ENCODE measurements at places on chromosomes 2 and 18.
A peak's percentile ranks its signal among the peaks of the same experiment; 100 is the strongest.

GRCh38 chr2:217451666-217452065, 551.1 kb downstream of the TNS1 start:
- DNase-seq: no peak

GRCh38 chr2:240818293-240819125, 1.5 kb downstream of the KIF1A start:
- DNase-seq: no peak

GRCh38 chr18:53990485-53990884, 234.0 kb downstream of the MBD2 start:
- DNase-seq: no peak

GRCh38 chr18:73674125-73674865, 473.3 kb downstream of the FBXO15 start:
- no peak for DNase-seq

GRCh38 chr2:137539336-137539735, 424.9 kb upstream of the HNMT start:
- no peak for DNase-seq

- no peak for DNase-seq
These were observed 62.3 kb upstream of the MCFD2 start for GRCh38 chr2:46977899-46978298.

- no peak for DNase-seq
These were observed 917.6 kb upstream of the ACVR2A start for GRCh38 chr2:146927080-146927711.

DNA sequence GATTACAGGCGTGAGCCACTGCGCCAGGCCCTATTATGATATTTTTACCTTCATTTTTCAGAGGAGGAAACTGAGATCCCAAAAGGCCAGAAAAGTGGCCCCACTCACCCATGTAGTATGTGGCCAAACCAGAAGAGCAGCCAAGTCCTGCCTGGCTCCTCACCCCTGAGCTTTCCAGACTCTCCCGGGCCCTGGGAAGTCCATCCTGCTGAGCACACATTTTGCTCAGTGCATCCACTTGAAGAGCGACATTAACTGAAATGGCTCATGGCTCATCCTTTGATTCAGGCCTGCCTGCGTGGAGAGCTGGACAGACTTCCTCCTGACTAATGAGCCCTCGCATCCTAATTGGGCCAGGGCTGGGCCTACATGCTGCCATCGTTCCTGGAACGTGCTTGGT, 9.5 kb upstream of the NGEF start:
- no peak for DNase-seq

- DNase-seq: no peak
These were observed 369.0 kb upstream of the CWC22 start for GRCh38 chr2:180376066-180376465.

DNA sequence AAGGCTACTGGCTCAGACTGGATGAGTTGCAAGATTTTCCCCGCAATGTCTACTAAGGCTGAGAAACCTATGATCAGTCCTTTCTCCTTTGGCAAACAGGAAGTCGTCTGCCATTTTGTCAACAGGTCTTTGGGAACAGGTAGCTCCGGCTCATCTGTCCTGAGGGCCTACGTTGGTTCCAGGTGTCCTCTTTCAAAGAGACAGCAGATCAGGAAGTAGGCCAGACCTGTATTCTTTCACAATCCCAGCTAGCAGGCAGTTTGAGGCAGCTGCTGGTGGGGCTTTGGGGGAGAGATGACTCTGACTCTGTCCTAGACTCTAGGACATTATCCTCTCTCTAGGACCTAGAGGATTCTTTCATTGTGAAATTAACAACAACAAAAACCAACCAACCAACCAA, 98.6 kb downstream of the ACTR2 start:
- no peak for DNase-seq

GRCh38 chr2:140567734-140568133, 1563.1 kb downstream of the LRP1B start:
- no peak for DNase-seq

DNA sequence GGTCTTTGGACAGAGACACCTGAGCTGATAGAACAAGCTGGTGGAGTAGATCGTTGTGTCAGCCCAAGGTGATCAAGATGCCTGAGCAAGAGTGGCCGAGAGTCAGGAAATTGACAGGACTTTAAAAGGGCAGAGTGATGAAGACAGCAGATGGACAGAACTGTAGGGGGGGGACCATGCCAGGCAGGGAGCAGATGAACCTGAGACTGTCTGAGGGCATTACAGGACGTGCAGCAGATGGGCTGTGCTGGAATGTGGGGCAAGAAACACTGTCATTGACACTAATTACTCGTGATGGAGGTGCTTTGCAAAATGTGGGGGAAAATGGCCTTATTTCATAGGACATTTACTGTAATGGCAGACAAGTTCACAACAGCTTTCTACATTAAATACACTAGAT, 225.0 kb downstream of the THSD7B start:
- no peak for DNase-seq

- no peak for DNase-seq
These were observed 221.8 kb downstream of the RPIA start for GRCh38 chr2:88913280-88913679.

- no peak for DNase-seq
These were observed 89.2 kb downstream of the SP100 start for GRCh38 chr2:230505162-230505561.

DNA sequence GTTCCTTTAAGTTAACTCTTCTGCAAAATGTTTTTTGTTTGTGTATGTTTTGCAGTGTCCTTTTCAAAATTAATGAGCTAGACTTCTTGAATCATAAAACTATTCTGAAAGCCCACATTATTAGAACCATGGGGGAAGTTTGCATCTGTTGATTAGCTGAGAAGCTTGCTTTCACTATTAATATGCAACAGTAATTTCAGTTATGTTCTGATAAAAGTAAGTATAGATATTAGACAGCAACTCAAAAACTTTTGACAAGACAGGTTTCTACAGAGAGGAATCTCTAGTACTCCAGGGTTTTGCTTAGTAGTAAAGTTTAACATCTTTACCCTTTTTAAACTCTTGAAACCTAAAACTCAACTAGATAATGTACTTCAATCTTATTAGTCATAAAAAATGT, 147.8 kb downstream of the UBE2E3 start:
- no peak for DNase-seq

- DNase-seq: no peak
These were observed 107.2 kb upstream of the MYO3B start for GRCh38 chr2:170070778-170071177.

DNA sequence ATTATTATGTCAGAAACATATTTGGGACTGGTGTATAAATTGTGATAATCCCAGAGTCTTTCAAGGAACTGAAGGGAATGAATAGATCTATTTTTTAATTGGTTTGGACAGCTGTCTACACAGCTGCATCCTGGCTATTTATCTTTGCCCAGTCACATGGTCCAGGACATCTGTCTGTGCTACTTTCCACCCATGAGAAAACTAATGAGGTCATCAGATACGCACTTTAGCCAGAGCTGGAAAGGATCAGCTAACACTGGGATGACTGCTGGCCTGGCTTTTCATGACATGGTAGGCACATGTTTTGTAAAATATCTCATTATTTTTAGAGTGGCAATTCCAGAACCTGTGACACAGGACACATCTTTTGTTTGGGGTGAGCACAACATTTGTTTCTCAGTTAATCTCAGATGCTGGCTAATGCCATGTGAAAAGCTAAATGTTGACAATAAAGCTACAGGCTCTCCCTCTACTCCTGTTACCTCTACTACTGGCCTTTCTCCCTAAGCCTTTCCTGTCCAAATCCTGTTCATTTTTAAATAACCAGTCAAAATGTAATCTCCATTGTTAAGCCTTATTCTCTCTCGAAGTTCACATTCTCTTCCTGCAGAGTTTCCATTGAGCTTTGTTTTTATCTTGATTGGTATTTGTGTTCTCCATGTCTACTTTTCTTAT, 500.7 kb downstream of the RIT2 start:
- no peak for DNase-seq

GRCh38 chr18:55324166-55324565, 263.8 kb downstream of the TCF4 start:
- no peak for DNase-seq

DNA sequence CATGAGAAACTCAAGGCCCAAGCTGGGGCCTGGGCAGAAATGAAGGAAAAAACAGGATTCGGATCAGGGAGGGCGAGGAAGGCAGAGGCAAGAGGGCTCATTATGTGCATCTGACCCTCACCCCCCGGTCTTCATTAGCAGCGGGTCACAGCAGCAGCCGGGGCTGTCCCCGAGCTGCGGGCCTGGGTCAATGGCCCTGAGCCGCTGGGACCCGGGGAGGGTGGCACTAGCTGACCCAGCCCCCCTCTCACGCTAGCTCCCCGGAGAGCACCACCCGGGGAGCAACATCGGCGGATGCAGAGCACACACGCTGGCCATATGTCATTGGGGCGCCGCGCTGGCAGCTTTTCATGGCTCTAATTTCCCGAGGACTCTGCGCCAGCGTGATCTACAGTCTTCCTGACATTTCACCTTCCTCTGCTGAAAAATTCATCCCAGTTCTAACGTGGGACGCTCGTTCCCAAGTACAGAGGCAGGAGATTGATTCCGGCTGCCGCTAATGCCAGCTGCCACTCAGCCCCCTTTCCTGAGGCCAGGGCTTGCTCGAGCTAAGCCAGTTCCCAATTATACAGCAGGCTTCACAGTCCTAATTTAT, 63.7 kb downstream of the EIPR1 start:
- DNase-seq: no peak

DNA sequence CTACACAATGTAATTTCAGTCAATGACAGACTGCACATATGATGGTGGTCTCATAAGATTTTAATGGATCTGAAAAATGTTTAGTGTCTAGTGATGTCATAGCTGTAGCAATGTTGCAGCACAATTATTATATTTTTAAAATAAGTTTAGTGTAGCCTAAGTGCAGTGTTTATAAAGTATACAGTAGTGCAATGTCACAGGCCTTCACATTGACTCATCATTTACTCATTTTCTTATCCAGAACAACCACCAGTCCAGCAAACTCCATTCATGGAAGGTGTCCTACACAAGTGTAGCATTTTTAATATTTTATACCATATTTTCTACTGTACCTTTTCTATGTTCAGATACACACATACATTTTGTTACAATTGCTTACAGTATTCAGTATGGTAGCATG, 663.1 kb downstream of the ERBB4 start:
- no peak for DNase-seq

DNA sequence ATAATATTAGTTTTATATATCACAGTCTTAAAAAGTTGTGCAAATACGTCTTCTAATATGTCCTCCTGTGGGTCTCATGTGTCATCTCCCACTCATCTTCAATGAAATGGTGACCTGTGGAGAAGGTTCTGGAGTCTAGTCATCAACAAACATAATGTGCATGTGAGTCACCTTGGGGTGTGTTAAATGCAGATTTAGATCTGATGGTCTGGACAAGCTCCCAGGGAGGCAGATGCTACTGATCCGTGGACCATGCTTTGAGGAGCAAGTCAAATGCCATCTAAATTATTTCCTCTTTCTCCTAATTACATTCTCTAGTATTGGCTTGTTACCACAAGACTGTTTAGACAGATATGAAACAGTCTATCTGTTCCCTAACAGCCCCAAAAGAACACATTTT, 210.9 kb downstream of the CD226 start:
- no peak for DNase-seq

- DNase-seq: no peak
These were observed 69.5 kb downstream of the CAVIN2 start for GRCh38 chr2:191777351-191777750.

GRCh38 chr2:224772494-224772893, 56.3 kb upstream of the CCDC195 start:
- no peak for DNase-seq

DNA sequence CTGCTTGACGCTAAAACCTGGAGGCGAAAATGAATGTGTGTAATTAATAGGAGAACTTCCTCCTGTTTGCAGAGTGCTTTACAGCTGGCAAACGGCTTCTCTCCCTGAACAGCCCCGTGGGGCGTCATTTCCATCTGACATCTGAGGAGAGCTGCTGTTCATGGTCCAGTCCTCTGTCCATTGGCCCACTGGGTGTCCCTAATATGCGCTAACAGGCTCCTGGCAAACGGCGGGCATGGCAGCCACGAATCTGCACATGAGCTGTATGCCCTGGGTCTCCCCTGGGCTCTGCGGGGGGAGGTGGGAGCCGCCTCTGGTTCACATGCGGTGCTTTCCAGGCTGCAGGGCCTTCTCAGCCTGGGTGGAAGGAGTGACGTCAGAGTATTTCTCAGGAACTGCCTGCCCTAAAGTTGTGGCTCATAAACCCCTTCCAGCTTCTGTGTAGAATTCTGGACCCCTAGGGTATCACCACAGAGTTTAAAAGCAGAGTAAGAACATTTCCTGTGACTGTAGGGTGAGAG, 73.2 kb downstream of the LRRFIP1 start:
- DNase-seq: peak; percentile 42

DNA sequence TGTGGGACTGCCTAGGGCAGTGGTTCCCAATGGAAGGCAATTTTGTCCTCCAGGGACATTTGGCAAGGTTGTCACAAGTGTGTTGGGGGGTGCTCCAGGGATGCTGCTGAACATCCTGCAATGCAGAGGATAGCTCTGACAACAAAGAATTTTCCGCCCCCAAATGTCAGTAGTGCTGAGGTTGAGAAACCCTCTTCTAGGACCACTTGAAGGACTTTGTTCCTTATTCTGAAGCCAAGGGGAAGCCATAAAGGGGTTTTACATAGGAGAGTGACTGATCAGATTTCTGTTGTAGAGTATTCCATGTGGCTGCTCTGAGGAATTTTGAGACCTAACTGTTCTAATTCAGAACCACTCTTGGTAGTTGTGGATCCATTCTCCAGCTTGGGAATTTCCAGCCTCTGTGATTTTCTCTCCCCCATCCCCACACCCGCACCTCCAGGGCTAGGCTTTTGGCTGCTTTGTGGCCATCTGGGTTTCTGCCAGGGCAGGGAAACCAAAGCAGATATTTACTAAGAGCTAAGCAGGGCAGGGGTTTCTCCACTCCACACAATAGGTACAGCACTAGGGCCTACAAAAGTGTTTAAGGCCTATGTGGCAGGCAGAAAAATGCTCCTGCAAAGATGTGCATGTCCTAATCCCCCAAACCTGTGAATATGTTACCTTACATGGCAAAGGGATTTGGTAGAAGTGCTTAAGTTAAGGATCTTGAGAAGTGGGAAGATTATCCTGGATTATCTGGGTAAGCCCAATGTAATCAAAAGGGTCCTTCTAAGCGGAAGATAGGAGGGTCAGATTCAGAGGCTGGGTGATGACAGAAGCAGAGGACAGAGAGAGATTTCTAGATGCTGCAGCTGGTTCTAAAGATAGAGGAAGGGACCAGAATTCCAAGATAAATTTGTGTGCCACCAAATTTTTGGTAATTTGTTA, 135.4 kb downstream of the TMEM17 start:
- no peak for DNase-seq

- no peak for DNase-seq
These were observed 16.6 kb downstream of the FAM168B start for GRCh38 chr2:131076707-131077106.

DNA sequence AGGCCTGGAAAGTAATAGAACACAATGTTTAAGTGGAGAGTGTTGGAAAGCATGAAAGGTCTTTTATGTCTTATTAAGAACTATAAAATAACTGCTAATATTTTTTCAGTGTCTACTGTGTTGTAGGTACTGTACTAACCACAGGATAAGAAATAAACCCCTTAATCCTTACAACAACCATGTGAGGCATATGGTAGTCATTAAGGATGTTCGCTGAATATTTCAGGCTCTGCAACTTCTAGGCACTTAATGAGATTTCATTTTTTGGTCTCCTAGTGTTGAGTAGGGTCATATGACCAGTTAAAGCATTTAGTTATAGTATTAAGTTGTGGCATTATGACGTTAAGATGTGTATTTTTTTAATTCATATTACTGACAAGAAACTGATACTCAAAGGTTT, 346.6 kb upstream of the KCNH7 start:
- DNase-seq: no peak

GRCh38 chr2:176165370-176166050, 8.4 kb downstream of the HOXD3 start:
- no peak for DNase-seq

GRCh38 chr2:202184557-202184956, 53.8 kb downstream of the SUMO1 start:
- no peak for DNase-seq

Measured in stimulated activated CD8-positive, alpha-beta memory T cell treated with anti-CD3 and anti-CD28 coated beads, Interleukin-7, amount 100 ng/mL, for 1 hour (primary cell).